NCI-H187 (cell line): ENCODE measurements at places on chromosomes 7 and 10.
A peak's percentile ranks its signal among the peaks of the same experiment; 100 is the strongest.

DNA sequence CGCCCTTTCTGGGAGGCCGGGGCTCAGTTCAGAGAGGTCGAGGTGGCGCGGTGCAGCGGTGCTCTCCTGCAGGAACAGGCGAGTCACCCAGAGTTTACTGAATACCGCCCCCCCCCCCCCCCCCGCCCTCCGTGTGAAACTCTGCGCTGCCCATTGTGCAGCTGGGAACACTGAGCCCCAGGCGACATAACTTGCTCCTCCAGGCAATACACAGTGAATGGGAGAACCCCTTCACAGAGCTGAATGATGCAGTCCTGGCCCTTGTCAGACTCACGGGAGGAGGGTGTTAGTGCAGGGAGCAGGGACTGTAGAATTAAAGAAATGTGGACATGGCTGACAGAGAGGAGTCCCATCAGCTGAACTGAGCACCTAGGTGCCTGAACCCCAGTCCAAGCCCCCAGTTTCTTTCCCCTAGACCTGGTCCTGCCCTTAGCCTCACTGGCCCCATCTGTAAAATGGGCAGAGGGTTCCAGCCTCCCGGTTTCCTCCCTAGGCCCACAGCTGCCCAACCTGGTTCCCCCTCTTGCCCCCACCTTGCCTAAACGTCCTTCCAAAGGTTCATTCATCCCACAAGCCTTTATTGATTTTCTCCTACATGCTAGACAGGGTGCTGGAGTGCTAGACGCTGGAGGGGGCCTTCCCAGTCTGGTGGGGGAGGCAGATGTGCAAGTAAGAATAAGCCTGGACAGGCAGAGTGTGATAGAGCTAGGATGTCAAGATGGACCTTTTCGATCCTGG is 869 bp upstream of the LOXL4 start:
- DNase-seq, result no peak

- no peak for DNase-seq
Observed at GRCh38 chr7:2018569-2019460, 213.9 kb downstream of the MAD1L1 start.

GRCh38 chr10:88270871-88271713 is 312.0 kb downstream of the RNLS start:
- DNase-seq, result no peak

- DNase-seq, result no peak
Observed at GRCh38 chr10:128247576-128247975, 121.4 kb upstream of the MKI67 start.

- DNase-seq, result no peak
Observed at GRCh38 chr7:37411444-37412034, 37.1 kb downstream of the ELMO1 start.

DNA sequence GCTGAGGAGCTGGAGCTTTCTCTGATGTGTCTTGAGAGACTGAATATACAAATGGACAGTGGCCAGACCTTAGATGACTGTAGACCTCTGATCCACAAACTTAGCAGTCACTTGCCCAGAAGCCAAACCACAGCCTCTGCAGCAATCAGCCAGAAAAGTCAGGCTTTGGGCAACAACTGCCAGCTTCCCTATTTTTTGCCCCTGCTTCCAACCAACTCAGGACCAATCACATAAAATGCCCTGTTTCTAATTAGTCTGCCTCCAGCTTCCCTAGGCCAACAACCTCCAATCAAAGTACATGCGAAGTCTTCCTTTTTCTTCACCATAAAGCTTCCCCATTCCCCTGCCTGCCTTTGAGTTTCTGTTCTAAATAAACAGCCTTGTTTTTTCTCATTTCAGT is 37.8 kb upstream of the CACUL1 start:
- DNase-seq, result no peak

DNA sequence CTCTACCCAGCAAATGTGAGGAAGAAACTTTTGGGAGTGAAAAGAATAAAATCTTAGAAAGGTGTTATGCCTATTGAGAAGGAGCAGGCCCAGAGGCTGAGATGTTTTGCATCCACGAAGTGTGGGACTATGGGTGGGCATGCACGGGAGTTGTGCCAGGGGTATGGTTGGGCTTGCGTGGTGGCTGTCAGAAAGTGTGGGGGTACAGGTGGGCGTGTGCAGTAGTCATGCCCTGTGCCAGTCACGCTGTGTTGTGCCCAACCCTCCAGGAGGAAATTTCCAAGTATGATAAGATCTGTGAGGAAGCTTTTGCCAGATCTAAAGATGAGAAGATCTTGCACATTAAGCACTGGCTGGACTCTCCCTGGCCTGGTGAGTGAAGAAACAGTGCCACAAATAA is 52.9 kb upstream of the ZMIZ2 start:
- DNase-seq, result no peak

GRCh38 chr10:66996996-66997395 is 71.2 kb downstream of the LRRTM3 start:
- DNase-seq, result no peak

- no peak for DNase-seq
Observed at GRCh38 chr7:151827620-151828019, 49.3 kb downstream of the PRKAG2 start.

DNA sequence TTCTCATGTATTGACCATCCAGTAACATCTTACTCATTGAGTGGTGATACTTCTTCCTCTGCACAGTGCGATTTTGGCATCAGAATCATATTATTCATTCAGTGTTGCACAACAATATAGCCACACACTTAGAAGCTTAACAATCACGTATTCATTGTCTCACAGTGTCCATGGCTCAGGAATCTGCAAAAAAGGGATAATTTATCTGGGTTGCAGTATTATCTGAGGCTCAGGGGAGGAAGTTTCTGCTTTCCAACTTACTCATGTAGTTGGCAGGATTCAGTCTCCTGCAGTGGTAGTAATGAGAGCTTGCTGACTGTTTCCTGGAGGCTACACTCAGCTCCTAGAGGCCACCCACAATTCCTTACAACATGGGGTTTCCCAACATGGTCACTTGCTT is 803.6 kb downstream of the SORCS1 start:
- no peak for DNase-seq

DNA sequence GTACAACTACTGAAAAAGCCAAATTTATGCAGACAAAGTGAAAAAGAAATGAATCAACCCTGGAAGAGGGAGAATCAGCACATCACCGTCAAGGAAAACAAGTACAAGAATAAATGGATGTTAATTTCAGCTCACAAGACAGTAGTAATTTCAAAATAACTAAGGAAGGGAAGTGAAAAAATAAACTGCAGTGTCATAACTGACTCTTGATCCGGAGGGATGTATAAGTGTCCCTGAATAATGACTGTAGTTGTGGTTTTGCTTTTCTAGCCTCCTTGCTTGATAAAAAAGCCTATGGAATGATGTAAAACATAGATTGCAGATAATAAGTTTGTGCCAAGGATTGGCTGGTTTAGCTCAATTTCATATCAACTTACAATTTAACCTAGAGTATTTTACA is 721.1 kb upstream of the C7orf33 start:
- no peak for DNase-seq

DNA sequence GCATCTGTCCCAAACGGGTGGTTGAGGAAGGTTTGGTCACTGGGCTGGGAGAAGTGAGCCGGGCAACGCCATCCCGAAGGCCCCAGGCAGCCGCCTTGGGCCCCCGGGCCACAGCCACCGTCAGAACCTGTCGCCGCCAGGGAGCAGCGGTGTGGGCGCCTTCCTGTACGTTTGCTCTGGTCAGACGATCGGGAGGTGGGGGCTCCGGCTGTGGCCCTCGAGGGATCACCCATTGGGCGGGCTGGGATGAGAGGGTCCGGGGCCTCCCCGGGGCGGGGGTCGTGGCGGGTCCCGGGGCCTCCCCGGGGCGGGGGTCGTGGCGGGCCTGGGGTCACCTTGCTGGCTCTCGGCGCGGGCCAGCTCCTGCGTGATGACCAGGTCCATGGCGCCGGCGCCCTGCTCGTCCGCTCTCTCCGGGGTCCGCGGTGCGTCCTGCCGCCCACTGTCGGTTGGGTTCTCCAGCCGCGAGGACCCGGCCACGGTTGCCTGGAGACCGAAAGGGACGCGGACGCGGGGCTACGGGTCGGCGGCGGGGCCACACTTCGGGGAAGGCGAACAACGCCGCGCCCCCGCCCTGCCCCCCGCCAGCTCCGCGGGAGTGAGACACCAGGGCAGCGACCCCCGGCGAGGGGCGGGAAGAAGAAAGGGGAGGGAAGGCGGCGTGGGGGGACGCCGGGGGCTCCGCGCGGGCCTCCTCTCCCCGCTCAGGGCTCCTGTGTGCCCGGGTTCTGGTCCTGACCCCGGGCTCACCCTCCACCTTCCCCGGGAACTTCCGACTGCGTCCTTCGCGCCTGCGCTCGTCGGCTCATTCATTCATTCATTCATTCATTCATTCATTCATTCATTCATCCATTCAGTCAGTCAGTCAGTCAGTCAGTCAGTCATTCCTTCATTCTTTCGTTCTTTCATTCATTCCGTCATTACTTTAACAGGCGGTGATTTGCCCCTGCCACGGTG is at the start of gene CFAP46:
Gene CFAP46 (minus strand): TSS at position 470 of the 957 bp plus-strand sequence. CDS start 86 bp downstream, at position 384.
- no peak for DNase-seq

DNA sequence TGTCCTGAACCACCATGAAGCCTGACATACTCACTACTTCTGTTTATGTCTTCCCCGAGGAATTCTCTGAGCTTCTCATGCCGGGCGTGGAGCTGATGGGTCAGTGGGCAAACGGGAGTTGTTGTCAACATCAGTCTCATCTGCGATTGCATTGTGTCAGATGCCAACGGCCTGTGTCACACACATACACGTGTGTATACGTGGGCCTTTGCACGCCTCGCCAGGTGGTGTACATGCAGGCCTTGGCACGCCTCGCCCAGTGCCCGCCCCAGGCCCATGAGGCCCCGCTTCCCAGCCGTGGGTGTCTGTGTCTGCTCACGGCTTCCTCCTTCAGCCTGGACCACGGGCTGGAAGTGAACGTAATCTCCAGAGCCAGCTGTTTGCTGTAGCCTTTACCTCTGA is 7.5 kb upstream of the CSGALNACT2 start:
- DNase-seq, result no peak

- DNase-seq, result no peak
Observed at GRCh38 chr7:74025730-74026129, 2.2 kb upstream of the ELN start.

DNA sequence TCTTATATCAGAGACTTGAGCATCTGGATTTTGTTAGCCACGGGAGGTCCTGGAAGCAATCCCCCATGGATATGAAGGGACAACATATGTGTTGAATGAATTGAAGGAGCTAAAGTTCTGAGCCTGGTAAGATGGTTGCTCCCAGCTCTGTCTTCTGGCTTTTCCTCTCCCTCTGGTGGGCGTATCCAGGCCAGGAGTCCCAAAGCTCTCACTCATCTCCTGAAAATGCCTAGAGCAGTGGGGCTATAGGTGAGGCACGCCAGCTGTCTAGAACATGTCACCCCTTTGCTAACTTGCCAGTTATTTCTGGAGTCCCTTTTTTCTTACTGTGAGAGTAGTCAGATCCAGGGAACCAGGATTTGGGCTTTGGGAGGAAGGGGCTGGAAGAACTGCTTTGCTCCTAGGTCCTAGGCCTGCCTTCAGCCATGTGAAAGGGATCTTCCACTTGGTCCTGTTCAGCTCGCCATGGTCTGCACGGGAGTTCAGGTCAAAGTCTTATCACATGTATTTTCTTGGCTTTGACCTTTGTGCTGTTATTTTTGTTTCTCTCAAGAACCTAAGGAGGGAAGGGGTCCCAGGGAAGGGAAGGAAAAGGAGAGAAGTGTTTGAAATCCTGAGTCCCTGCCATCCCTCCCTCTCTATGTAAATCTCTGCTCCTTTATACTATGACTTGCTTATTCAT is 73.6 kb downstream of the MINPP1 start:
- DNase-seq, result no peak

DNA sequence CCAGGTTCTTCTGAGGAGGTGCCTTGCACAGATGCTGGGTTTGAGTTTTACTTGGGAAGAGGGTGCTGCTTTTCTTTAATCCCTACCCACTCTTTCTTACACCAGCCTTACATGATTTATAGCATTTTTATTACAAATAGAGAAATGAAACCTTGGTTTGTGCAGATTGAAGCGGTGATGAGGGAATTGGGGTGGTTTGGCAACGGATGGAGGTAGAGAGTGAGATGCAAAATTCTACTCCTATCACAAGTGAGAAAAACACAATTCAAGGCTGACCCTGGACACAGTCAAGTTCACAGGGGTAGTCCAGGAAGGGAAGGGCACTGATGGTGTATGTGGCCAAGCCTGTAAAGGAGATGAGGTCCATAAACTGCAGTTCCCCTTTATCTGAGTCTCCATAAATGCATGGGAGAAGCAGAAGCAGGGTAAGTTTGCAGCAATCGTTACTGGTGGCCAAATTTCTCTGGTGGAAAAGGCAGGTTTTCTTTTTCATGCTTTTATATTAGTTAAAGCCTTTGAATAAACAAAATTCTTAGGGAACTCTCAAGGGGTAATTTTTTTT is 214.3 kb downstream of the JAZF1 start:
- DNase-seq, result no peak

GRCh38 chr10:48729941-48730457 is 45.3 kb downstream of the WDFY4 start:
- DNase-seq, result no peak

- no peak for DNase-seq
Observed at GRCh38 chr7:64037095-64037494, 8.1 kb upstream of the ZNF727 start.

- no peak for DNase-seq
Observed at GRCh38 chr10:103812004-103812403, 43.4 kb downstream of the SH3PXD2A start.

- DNase-seq, result no peak
Observed at GRCh38 chr10:28545967-28546644, 13.2 kb downstream of the WAC start.

- peak; percentile 44 for DNase-seq
Observed at GRCh38 chr7:128427289-128427891, 17.6 kb upstream of the IMPDH1 start.

DNA sequence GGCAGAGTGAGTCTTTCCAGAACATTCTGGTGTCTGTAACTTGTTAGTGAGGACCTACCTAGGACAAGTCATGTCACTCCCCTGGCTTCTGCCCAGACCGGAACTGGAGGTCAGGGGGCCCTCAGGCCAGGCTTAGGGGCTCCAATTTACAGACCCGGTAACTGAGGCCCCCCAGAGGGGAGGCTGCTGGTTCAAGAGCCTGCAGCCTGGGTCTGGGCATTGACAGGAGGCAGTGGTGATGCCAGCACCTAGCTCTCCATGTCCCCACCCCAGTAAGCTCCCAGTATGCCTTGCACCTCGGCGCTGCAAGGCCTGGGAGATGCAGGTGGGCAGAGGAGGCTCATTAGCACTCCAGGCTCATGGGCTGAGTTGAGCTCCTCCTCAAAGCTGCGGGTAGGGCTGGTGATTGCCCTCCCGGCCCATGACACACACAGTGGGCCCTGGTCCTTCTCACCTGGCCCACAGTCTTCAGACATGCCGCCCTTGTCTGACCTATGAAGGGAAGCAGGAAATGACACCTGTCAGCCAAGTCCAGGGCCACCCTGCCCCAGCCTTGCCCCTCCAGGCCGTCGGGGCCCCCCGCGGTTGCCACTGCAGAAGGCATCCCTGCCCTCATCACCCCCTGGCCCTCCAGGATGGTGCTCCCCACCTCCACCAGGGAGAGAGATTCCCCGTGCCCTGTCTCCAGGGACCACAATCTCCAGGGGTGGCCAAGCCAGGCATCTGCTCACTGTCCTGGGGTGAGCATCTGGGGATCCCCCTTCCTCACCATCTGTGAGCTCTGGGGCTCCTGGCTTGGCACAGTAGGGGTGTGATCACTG is 88.3 kb upstream of the TMEM248 start:
- no peak for DNase-seq

GRCh38 chr10:110151971-110152370 is 55.4 kb upstream of the MXI1 start:
- no peak for DNase-seq
